Naive thymus-derived CD4-positive, alpha-beta T cell (primary cell): ENCODE measurements at places on chromosomes 1 and 21. TPM values are rescaled to one million over a fixed set of nuclear protein-coding genes. Genes with fewer than 3 reads are reported as not detected.

ANGPTL1 gene
- total RNA-seq = not detected

- H3K4me3 ChIP-seq = no peak overlapping the region
- no peak overlapping the region for H3K27ac ChIP-seq
- H3K4me1 ChIP-seq = no peaks in the 10 kb centered on the region
- no peaks in the 10 kb centered on the region for H3K27me3 ChIP-seq
- peak; percentile 27 for DNase-seq
These were observed 26.0 kb upstream of the BCL9 start for GRCh38 chr1:147515045-147515869.

DNA sequence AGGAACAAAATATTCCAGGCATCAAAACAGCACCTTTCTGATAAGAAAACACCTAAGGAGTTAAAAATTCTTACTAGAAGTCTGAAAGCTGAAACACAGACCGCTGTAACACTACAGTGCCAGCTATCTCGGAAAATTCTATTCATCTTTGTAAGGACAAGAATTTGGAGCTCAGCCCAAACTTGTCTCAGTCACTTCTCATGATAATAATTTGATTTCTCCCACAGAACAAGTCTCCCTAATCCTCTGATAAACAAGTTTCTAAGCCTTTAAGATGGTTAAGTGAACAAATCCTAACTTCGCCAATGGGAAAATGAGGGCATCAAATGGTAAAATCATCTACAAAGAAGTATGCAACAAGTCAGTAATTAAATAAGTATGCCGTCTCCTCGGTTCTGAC, 59.9 kb downstream of the SIPA1L2 start:
- DNase-seq = no peak
- H3K4me3 ChIP-seq = no peak overlapping the region
- H3K4me1 ChIP-seq = no peaks in the 10 kb centered on the region

DNA sequence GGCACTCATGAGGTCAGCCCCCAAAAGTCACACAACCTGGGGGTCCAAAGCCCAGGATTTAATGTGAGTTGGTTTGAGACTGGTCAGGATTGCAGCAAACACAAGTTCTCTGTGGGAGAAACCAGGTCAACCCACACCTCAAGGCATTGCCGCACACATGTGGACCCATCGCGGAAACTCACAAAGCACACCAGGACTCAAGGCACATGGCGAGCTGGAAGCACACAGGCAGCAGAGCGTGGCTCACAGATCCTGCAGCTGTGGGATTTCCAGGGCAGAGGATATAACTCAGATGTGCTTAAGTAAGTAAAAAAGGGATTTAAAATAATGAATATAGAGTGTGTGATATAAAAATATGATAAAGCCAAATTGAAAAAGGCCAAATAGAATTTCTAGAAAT, 51.6 kb upstream of the ADARB1 start:
- H3K27ac ChIP-seq = no peak overlapping the region
- no peak for DNase-seq
- H3K4me3 ChIP-seq = no peak overlapping the region
- no peaks in the 10 kb centered on the region for H3K36me3 ChIP-seq
- peaks cover 3% of the 10 kb centered on the region for H3K27me3 ChIP-seq
- no peaks in the 10 kb centered on the region for H3K4me1 ChIP-seq

DNA sequence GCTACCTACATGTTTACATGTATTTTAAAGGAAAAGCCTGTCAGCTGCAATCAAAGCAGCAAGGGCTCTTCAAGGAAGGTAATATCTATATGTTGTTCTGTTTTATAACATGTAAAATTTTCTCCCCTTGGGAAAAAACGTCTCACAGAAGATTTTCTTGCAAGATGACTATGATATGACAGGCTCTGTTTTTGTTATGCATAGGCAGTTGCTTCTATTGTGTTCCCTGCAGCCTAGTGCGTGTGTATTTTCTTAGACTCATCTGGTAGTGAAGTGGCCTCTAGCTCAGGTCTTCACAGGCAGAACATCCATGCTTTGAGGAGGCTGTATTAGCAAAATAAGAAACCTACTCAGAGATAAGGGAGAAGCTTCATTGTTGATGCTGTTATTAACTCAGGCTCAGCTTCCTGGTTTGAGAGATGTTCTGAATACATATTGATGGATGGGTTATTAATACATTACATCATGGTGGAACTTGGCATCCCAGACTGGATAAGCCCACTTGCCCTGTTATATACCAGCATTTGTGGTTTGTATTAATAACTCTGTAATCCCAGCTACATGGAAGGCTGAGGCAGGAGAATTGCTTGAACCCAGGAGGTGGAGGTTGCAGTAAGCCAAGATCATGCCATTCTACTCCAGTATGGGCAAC, 35.8 kb downstream of the LAMC1 start:
- no peak overlapping the region for H3K4me3 ChIP-seq
- no peak overlapping the region for H3K27ac ChIP-seq
- H3K36me3 ChIP-seq = no peaks in the 10 kb centered on the region
- H3K4me1 ChIP-seq = no peaks in the 10 kb centered on the region
- DNase-seq = no peak

TCHH gene
- total RNA-seq = not detected
